Stimulated activated CD4-positive, alpha-beta T cell treated with anti-CD3 and anti-CD28 coated beads, TNF-alpha, amount 100 ng/mL, for 24 hours (primary cell): ENCODE measurements at places on chromosomes 4 and X.

DNA sequence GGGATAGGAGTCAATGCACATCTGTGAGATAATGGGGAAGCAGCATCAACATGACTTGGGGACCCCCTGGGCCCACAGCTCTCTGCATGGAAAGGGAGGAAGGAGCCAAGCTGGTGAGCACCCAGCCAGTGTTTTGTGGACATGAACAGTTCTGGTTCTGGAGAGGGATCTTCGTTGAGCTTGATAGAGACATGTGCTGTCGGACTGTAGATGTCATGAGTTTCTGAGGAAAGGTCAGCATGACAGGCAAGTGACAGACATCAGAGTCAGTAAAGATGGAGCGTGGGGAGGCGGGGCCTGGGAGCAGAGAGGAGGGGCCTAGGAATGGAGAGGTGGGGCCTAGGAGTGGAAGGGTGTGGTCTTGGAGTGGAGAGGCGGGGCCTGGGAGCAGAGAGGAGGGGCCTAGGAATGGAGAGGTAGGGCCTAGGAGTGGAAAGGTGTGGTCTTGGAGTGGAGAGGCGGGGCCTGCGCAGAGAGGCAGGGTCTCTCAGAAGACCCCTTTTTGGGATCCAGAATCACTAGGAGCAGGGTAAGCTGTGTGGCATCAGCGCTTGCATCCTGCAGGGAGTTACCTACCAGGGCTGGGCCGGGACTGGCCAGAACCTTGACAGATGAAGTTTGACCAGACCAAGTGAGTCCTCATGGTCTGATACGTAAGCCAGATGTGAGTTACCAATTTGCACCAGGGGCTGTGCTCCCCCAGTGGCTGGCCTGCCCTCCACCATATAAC, 33.7 kb downstream of the PIGG start:
- DNase-seq, result no peak

GRCh38 chr4:20106921-20107320, 144.8 kb upstream of the SLIT2 start:
- DNase-seq, result no peak

GRCh38 chr4:101025755-101026154, 321.6 kb downstream of the PPP3CA start:
- no peak for DNase-seq

DNA sequence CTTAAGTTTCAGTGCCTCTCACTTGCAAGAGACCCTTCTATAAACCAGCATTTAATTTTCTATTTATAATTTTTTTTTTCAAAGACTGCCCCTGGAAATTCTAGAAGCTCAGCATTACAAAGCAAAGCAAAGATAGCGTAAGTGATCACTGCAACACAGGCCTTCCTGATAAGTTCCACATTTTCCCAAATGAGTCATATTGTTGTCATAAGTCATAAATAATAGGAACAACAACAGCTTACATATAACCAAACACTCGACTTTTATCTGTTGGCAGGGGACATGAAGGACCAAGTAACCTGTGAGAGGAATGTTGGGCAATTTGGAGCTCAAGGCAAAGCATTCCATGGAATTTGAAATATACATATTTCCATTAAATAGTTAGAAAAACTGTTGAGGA, 815.5 kb downstream of the DMD start:
- no peak for DNase-seq

DNA sequence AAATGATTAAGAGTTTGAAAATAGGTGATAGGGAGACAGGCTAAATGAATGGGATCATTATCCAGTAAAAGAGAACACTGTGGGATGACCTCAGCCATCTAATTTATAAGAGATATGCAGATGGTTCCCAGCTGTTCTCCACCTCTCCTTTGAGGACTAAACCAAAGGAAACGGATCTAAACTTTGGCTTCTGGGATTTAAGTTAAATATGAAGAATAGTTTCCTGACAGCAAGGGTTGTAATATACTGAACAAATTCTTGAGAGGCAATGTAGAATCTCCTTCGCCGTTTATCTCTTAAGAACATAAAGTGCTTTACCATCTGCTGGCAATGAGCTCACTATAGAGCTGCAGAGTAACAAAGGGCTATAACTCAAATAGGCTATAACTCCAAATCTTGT, 35.4 kb upstream of the HPGDS start:
- no peak for DNase-seq

GRCh38 chr4:148443512-148444295, 1.5 kb upstream of the NR3C2 start:
- DNase-seq, result peak; percentile 28

DNA sequence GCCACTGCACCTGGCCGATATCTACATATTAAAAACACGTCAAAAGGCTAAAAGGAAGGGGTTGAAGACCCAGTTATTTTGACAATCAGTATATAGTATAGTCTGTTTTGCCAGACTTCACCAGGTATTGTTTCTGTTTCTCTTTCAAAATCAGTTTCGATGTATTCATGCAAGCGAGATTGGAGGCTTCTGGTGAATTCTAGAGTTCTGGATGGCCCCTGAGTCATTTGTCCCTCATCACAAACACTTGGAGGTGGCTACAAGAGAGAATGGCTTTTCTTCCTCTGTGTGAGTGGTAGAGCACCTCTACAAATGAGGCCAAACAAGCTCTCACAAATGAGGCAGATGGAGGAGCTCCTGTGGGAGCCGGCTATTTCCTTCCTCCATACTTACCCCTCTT, 68.6 kb upstream of the ADGRG2 start:
- no peak for DNase-seq

DNA sequence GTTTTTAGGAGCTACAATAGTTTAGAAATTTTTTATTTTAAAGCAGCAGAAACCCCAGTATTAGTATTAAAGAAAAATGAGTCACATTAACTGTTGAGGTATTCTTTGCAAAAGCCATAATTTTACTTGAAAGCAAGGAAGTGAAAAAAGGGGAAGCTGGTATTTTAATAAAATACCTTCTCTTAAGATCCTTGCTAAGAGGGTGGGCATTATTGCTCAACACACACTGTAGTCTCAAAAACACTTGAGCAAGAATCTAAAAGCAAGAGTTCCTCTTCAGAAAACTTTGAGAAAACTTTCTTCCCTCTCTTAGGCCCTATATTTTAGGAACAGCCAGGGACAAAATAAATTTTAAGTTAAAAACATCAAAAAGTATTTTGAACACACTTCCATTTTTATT, 259.4 kb upstream of the DIAPH2 start:
- no peak for DNase-seq

DNA sequence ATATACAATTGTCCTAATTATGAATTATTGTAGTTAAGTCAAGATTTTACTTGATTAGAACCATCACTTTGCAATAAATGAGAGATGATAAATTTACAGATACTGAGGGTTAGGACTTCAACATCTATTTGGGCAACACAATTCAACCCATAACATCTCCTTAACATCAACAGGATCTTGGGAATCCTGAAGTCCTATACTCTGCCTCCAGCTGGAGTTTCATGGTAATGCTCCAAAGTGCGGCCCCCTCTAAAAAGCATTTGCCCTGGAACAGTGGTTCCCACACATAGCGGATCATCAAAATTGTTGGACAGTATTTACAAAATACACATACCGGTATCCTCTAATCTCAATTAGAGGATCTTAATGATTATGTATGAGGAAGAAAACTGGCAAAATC, 618.6 kb downstream of the CENPC start:
- no peak for DNase-seq

GRCh38 chrX:14508025-14508690, 21.2 kb upstream of the GLRA2 start:
- no peak for DNase-seq

- no peak for DNase-seq
Observed at GRCh38 chr4:8776366-8776765, 95.3 kb downstream of the HMX1 start.

DNA sequence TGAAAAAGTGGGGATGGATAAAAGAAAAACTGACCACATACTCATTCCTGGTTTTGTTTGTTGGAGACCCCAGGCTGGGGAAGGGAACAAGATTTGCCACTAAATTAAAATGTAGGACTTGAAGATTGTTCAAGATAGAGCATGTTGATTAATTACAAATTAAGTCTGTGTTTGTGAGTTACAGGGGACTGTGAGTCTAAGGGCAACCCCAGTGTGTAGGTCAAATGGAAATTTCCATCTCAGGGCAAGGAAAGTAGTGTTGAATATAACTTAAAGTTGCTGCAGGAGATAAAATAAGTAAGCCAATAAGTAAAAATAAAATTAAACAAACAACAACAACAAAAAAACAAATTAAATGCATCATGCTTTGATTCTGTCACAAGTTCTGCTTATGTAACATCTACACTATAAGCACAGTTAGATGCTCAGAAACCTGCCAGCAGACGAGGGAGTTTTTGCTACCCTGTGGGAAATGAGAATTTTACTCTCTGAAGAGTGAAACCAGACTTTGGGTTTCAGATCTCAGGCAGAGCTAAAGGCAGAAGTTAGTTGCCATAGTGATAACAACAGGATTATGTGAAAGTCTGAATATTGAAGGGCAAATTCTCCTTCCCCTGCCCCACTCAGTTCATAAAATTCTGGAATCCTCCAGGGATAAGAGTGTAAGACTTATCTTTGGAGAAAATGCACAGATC, 352.3 kb downstream of the GRXCR1 start:
- no peak for DNase-seq

- no peak for DNase-seq
Observed at GRCh38 chrX:78643874-78644273, 15.3 kb downstream of the RTL3 start.

GRCh38 chr4:13331827-13332226, 152.3 kb downstream of the RAB28 start:
- no peak for DNase-seq

DNA sequence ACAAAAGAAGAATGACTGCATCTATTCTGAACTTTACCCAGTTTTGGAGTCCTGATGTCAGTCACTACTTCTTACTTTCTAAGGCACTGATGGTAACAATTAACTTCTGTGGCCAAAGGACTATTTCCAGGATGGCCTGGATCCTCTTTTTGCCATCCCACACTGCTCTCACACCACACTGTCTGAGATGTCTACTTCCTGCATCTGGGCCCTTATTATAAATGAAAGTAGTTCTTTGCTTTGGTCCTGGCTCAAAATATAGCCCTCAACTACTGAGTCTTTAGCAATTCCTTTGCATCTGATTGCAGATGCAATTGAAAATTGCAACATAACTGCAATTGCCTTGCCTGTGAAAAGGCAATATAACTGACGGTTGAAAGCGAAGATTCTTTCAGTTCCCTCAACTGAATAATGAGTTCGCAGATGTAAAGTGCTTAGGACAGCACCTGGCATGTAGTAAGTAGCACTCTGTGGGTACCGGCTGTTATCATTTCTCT, 44.2 kb downstream of the COQ2 start:
- DNase-seq, result no peak

DNA sequence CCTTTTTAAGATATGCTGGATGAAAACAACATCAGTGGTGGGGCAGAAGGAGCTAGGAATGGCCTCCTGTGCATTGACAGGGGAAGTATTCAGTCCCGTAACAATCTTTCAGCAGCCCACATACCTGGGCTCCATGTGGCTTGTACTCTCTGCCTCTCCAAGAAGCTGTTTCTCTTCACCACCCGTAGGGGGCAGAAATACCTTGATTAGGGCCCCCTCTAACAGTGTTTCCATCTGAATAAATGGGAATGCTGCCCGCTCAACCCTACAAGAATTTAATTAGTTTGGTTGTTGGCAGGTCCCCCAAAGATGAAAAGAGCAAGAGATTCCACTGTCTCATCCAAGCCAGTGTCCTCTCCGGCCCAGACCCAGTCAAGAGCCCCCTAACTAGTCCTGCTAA, 155.2 kb downstream of the SMIM20 start:
- no peak for DNase-seq

GRCh38 chr4:113740857-113741379, 20.6 kb downstream of the CAMK2D start:
- DNase-seq, result no peak

GRCh38 chrX:19094654-19095053, 27.6 kb downstream of the ADGRG2 start:
- no peak for DNase-seq

DNA sequence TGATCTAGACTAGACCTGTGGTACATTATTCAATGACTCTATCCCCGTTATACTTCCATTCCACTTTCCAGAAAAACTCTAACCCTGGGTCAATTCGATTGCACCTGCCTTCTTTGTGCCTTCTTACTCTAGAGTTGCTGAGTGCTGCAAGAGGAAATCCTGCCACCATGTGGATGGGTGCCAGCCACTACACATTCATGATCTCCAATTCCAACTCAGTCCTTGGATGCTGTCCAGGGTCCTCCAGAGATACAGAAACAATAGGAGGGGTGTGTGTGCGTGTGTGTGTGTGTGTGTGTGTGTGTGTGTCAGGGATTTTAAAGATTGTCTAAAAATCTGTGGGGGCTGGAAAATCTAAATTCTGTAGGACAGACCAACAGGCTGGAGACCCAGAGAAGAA, 42.9 kb upstream of the INTS6L start:
- no peak for DNase-seq

GRCh38 chr4:83440148-83440814, 15.3 kb downstream of the HELQ start:
- DNase-seq, result no peak

- no peak for DNase-seq
Observed at GRCh38 chr4:111639876-111640275, 505.4 kb upstream of the FAM241A start.

- no peak for DNase-seq
Observed at GRCh38 chr4:142348613-142349021, 497.5 kb downstream of the INPP4B start.

GRCh38 chr4:111792632-111793031, 352.6 kb upstream of the FAM241A start:
- DNase-seq, result no peak

- DNase-seq, result no peak
Observed at GRCh38 chr4:84483688-84484087, 15.4 kb downstream of the NKX6-1 start.
